ENCODE measurements at places on chromosomes 11 and 22.
A peak's percentile ranks its signal among the peaks of the same experiment; 100 is the strongest.

GRCh38 chr11:6778518-6778917 is 4.3 kb upstream of the OR2AG1 start:
- DNase-seq, result no peak

- no peak for DNase-seq
These were observed 1.8 kb downstream of the CD82 start for GRCh38 chr11:44566952-44567875.

DNA sequence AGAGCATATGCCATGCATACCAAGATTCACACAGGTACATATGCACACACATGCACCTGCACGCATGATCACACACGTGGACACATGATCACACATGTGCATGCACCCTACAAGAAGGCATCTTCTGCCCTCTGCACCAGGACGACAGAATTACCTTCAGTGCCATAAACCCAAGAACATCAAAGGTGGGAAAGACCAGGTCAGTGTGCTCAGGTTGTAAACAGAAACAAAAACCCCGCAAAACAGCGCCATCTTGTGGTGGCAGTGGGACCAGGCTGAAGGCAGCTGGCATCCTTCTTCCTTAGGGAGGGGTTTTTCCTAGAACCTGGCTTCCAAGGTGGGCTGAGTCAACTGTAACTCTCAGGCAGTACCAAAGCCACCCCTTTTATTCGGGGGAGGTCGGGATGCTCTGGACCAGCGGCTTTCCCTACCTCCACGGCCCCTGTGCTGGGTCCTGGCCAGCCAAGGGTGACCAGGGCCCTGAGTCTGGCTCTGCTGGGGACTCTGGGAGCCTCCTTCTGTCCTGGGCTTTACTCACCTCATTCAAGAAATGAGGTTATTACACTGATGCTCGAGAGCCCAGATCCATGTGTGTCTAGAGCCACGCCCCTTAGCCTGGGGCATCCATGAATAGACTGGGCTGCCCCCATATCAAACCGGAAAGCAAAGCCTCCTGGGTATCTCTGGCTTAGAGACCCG is 69.4 kb upstream of the FGF3 start:
- DNase-seq, result peak; percentile 77

GRCh38 chr11:82521427-82521826 is 212.2 kb downstream of the FAM181B start:
- DNase-seq, result peak; percentile 94

GRCh38 chr11:94315664-94316063 is 11.3 kb downstream of the IZUMO1R start:
- DNase-seq, result no peak

DNA sequence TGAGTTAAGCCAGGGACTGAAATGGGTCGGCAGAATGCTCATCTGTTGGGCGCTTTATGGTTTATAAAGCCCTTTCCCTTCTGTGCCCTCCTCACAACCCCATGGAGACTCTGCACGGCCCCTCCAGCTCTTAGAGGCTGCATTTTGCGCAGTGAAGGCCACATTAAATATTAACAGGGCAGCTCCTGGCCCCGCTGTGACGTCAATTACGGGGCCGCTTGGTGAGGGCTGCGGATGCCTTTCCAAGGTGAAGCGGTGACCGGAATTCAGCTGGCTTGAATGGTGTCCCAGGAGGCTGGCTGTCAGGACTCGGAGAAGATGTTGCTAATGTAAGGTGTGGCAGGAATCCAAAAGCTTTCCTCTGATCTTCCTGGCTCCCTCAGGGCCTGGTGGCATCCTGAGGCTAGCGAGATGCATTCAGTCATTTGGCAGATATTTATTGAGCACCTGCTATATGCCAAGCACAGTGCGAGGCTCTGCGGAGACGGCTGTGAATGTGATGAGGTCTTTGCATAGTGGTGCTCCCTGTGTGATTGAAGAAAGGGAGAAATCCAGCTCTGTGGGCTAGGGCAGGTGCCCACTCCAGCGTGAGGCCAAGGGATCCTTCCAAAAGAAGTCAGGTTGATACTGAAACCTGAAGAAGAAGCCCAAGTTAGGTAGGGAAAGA is 10.4 kb upstream of the YWHAH start:
- no peak for DNase-seq

- peak; percentile 6 for DNase-seq
These were observed 235.7 kb downstream of the SBF2 start for GRCh38 chr11:10058356-10058755.

- peak; percentile 42 for DNase-seq
These were observed 55.3 kb upstream of the ALKBH3 start for GRCh38 chr11:43825217-43825816.
